D721Med (cell line): ENCODE measurements at places on chromosomes 12 and 14.

- no peak for DNase-seq
These were observed 28.8 kb upstream of the GZMB start for GRCh38 chr14:24662753-24663152.

DNA sequence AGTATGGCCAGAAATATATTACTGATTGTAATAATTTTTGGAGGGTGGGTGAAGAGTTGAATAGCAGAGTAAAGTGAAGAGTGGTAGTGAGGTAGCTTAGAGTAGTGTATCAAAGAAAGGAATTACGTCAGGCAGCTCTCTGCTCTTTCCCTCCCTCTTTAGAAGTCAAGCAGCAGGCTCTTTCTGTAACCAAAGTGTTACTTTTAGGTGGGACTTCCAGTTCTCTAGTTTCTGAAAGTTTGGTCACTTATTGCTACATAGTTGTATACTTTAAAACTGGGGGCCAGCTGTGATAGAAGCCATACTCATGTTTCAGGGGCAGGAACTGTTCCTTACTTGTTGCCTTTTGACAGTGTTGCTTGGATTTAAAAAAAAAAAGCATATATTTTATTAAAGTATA is 30.6 kb downstream of the ATF7IP start:
- no peak for DNase-seq

GRCh38 chr12:113683574-113683973 is 211.9 kb upstream of the LHX5 start:
- peak; percentile 46 for DNase-seq

- peak; percentile 46 for DNase-seq
These were observed 1.1 kb downstream of the SLC6A15 start for GRCh38 chr12:84911271-84912197.

- no peak for DNase-seq
These were observed 82.4 kb downstream of the IPO8 start for GRCh38 chr12:30613119-30613830.

DNA sequence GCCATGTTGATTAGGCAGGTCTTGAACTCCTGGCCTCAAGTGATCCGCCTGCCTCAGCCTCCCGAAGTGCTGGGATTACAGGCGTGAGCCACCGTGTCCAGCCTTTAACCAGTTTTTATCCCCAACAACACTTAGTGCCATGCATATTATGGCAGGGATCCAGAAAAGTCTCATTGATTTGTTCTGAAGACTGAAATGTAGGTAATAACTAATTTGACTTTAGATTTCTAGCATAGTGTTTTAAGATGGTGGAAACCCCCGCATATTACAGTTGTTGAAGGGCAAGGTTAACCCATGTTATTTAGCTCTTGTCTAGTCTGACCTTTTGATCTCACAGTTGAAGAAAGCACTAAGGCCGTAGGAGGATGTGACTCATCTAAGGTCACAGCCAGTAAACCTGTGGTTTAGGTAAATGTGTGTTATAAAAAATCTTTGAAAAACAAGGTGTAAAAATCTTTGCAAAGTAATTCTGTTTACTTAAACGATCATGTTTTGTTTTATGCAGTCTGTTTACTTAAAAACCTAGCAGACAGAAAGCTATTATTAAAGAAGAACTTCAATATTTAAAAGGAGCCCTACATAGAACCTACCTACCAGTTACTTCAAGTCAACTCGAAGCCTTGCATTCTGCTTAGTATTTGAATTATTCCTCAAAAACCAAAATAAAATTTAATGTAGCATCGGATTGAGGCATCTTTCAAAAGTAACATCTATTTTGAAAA is 24.8 kb downstream of the BICDL1 start:
- DNase-seq: no peak

DNA sequence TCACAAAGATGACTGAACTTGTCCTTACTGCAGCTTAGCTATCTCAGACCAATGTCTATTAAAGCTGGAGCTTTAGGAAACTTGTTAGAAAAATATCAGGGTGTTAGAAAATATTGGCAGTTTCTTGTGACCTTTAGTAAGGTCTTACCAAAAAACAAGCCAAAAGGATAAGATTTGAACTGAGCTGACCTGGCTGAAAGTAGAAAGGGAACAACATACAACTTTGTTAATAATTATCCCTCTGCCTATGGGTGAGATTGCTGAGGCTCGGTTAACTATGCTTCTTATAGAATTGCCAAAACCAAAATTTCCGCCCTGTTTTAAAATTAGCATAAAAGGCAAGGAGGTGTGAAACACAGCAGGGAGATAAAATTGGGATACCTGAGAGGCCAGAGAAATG is 73.8 kb downstream of the DHRS2 start:
- DNase-seq: no peak

- DNase-seq: no peak
These were observed 180.5 kb upstream of the SFSWAP start for GRCh38 chr12:131530422-131530821.

- DNase-seq: no peak
These were observed 6.3 kb upstream of the OR4E2 start for GRCh38 chr14:21647380-21647779.

- no peak for DNase-seq
These were observed 124.2 kb upstream of the ATF1 start for GRCh38 chr12:50639721-50640120.

- DNase-seq: no peak
These were observed 40.7 kb upstream of the MTERF2 start for GRCh38 chr12:107027636-107028053.

DNA sequence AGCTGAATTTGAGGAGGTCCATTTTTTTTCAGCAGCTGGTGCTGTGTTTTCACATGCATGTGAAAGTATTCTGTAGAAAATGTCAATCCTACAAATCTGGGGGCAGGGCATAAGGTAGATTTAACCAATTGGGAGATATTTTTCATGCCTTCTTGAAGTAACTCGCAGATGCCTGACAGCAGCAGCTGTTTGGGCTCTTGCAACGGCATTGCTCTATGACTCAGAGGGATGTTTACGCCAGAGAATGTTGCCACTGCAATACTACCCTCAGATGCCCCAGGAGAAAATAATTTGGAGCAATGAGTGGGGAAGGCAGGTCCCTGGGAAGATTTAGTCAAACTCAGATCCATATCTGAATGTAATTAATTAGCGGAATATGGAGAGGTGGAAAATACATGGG is 42.5 kb upstream of the MYBPC1 start:
- DNase-seq: no peak
